KBM-7 (cell line): ENCODE measurements at places on chromosomes 6 and 20.

GRCh38 chr6:35611240-35611639 is 77.5 kb downstream of the FKBP5 start:
- no peak for DNase-seq

GRCh38 chr6:110574817-110575216 is 98.4 kb upstream of the SLC22A16 start:
- DNase-seq, result no peak

GRCh38 chr6:79810871-79811270 is 136.5 kb downstream of the ELOVL4 start:
- DNase-seq, result no peak

DNA sequence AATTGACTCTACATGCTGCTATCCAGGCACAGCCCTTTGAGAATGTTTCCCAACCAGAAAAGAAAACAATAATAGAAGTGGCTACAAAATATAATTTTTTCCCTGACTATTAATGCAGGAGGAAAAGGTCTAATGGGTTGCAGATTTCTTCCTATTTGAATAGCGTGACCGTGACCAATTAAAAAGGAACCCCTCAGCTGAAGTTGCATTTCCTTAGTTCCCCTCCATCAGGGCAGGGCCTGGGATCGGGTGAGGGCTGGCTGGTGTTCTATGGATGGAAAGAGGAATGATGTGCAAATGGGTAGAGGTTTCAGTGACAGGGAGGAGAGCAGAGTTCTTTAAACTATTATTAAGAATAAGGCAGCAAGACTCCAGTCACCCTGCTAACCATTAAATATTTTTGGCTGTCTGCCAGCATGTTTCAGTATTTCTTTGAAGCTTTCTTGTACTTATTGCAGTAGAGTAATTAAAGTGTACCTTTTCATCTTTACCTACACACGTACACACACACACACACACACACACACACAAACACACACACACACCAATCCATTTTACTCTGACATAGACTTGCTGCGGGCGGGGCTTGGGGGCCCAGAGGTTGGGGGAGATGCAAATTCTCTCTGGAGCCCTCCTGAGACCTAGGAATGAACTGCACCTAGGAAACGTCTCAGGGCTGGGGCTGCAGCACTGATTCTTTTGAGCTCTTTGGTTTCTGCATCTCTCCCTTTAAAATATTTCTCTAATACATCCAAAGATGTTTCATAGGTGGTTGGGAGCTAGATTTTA is 154.8 kb upstream of the SLC35B3 start:
- no peak for DNase-seq

DNA sequence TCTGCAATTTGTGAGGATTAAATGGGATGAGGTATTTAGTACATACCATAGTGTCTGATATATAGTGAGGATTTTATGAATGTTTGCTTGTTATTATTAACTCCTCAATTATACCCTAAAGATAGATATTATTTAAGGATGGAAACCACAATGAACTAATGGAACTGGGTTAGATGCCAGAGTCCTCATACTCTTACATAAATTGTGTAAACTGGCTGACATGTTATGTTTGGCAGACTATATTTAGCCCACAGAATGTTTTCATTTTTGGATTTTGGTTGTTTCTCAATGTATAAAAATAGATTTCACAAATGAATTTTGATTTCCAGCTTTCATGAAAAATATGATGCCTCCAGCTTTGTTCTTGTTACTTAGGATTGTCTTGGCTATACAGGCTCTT is 37.6 kb downstream of the HTR1B start:
- no peak for DNase-seq

DNA sequence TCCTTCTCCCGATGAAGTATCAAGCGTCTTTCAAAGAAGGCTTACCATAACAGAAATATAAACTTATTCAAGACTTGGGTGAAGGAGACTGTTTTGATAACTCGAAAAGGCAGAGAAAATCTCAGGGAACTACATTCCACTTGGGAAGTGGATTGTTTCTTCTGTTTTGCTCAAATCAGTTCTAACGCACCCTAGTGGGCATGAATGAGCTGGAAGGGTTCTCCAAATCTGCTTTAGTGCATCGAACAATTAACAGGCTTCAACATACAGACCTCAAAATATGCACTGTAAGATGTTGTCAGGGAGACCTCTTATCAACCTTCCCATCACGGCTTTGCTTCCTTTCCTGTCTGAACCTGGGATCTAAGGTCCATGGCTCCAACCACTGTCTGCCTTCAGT is 392.5 kb downstream of the CD83 start:
- no peak for DNase-seq

DNA sequence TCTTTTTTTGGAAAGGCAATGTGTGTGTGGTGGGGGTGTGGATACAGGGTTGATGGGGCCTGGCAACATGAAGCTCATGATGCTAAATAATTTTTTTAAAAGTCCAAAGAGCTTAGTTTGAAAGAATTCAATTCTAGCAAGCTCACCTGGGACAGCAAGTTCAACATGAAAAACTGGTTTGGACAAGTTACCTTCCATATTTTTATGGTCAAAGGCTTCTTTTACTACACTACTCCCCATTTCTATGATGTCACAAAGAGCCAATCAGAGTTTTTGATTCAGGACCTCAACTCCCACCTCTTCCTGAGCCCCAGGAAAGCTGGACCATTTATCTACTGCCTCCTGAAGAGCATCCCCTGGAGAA is 66.1 kb upstream of the CTNNBL1 start:
- DNase-seq, result no peak

DNA sequence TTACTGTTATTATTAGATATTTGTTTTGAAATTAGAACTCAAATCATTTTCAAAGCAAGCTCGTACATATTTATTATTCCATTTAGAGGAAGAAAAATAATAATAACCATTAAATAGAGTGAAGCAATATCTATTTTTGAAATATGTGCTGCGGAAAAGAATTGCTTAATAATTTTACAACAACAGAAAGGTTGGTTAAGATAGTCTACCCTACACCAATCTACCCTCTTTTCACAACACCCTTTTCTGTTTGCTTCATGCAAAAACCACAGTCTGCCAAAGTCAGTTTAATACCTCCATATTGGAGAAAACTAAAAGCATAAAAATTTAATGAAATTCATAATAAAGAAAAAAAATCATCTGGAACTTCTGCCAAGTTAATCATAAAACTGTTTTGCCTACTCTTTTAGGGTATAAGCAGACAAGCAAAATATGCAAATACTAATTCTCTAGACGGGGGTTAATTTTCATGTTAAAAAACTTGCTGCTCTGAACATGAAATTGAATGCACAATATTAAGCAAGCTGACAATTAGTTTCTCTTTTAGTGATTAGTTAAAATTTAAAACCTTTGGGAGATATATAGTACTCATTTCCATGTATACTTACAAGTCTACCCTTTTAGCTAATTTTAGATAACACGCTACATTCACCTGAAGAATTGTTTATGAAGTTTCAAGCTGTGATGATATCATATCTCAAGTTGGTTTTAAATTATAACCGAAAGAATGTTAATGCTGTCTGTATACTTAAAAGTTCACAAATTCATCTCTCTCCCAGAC is 100.2 kb downstream of the AHI1 start:
- no peak for DNase-seq

DNA sequence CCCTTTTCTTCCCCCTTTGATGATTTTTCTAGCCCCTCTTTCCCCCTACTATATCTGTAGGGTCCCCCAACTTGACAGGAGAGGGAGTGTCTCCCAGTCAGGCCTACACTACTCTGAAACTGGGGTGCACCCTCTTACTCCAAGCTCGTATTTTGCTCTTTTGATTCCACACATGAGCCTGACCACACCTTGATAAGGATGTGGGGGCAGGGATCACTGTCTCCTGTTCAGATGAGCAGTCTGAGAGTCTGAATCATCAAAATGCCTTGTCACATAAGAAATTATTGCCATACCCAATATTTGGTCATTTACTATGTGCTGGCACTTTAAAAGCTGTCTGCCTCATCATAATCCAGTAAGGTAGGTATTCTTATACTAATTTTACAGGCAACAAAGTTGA is 15.9 kb downstream of the PNPLA1 start:
- DNase-seq, result no peak

DNA sequence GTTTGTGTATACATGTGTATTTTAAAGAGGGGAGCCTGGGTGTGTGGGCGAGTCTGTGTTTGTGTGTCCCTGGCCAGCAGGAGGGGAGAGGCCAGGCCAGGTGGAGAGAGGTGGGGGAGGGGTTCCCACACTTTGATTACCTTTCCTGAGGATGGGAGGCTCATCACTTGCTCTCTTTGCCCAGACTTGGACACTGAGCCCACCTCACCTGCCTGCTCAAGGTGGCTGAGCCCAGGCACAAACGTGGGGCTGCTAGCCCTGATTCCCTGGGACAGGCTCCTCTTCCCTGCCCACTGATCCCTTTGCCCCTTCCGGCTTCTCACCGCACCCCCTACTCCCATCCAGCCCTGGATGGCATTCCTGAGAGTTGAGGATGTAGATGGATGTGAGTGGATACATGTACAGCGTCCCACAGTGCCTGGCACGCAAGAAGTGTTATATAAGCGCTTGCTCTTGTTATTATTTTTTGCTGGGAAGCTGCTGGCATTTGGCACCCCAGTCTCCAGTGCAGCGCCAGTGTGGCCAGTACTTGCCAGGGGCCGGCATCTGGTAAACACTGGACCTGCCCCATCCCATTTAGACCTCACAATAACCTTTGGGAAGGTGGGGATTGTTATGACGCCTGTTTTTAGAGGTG is 2.7 kb downstream of the CEBPB start:
- DNase-seq, result no peak

- no peak for DNase-seq
Observed at GRCh38 chr6:169766232-169766631, 14.8 kb downstream of the ERMARD start.

- no peak for DNase-seq
Observed at GRCh38 chr20:55538261-55538908, 466.9 kb downstream of the CBLN4 start.

DNA sequence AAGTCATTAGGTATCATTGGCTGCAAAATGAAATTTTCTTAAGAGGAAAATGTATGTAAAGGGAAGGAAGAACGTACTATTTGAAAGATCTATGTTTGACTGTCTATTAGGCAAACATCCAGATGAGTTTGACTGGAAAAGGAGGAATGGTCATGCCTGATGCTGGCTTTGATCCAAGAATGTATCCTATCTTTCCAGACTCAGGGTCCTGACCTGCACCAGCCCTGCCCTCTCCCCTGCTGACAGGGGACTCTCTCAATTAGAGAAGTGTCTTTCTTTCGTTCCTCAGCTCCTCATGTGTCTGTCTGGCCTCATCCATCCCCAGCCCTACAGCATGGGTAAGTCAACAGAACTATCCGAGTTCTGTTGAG is 21.9 kb upstream of the SH3BGRL2 start:
- DNase-seq, result no peak

- DNase-seq, result no peak
Observed at GRCh38 chr6:30810813-30811339, 66.5 kb upstream of the IER3 start.

- DNase-seq, result no peak
Observed at GRCh38 chr20:5967469-5967868, 17.0 kb downstream of the MCM8 start.

GRCh38 chr20:709991-710779 is 34.6 kb upstream of the SCRT2 start:
- DNase-seq, result no peak

GRCh38 chr20:38843346-38843745 is 37.8 kb downstream of the PPP1R16B start:
- no peak for DNase-seq

GRCh38 chr6:89566008-89566800 is 72.3 kb downstream of the LYRM2 start:
- DNase-seq, result no peak

GRCh38 chr6:36544228-36544627 is 3.1 kb downstream of the STK38 start:
- peak; percentile 66 for DNase-seq

DNA sequence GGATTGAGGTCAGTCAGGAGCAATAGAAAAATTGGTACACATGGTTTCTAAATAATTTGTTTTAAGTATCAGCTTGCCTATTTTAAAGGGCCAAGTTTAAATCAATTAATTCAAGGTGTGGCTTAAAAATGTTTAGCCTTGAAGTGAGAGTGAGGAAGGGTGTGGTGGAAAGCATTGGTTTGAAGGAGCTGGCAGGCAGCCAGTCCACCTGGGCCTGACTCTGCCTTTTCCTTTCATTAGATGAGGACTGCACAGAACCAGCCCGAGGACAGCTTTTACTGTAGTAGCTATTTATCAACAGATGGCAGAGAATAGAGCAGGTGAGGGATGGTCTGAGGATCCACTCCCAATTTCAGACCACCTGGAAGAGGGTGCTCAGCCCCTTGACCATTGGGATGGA is 42.4 kb downstream of the DHX35 start:
- DNase-seq, result no peak

GRCh38 chr6:11393713-11394627 is 143.6 kb upstream of the TMEM170B start:
- peak; percentile 39 for DNase-seq
